Endothelial cell (in vitro differentiated cells): ENCODE measurements at places on chromosomes 7 and 10. TPM values are rescaled to one million over a fixed set of nuclear protein-coding genes. Genes with fewer than 3 reads are reported as not detected.
A peak's percentile ranks its signal among the peaks of the same experiment; 100 is the strongest.

DNA sequence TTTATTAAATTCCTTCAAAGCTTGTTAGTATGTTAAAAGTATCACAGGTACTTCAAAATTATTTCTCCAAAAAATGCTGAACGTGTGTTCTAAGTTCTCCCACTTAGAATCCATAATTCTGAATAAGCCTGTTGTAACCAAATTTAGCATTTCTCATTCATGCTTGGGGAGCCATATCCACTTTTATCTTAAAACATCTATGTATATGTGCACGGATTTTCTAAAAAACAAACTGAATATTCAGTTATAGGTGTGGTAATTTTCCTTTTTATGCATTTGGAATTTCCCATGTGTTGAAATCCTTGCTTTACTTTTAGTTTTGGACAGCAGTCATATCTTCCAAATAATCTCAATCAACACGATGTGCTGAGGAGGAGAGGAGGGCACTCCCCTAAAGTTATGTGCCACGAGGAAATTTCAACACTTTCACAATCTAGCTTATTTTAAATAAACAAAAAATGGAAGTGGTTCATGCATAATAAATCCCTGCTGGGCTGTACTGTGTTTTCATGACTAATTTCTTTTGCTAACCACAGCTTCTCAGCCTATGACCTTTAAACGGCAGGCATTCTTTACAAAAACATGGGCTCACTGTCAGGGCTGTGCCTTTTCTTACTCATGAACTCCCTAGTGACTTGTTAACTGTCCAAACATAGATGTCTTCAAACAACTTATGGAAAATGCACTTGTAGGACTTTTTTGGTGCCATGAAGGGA is 380.3 kb upstream of the SEMA3C start:
- peaks cover 6% of the 10 kb centered on the region for H3K4me1 ChIP-seq
- H3K4me3 ChIP-seq = no peak overlapping the region
- no peak overlapping the region for H3K27ac ChIP-seq
- no peaks in the 10 kb centered on the region for H3K36me3 ChIP-seq
- DNase-seq = no peak
- H3K27me3 ChIP-seq = no peaks in the 10 kb centered on the region

- no peaks in the 10 kb centered on the region for H3K27me3 ChIP-seq
These were observed 66.4 kb upstream of the SEC61G start for GRCh38 chr7:54825368-54825767.

- no peaks in the 10 kb centered on the region for H3K27me3 ChIP-seq
- H3K27ac ChIP-seq = no peak overlapping the region
- H3K4me1 ChIP-seq = no peaks in the 10 kb centered on the region
- H3K4me3 ChIP-seq = no peak overlapping the region
- DNase-seq = no peak
- H3K36me3 ChIP-seq = no peaks in the 10 kb centered on the region
These were observed 381.1 kb upstream of the SEMA3D start for GRCh38 chr7:85567983-85568382.

GRCh38 chr7:83546586-83546985 is 102.4 kb downstream of the SEMA3E start:
- H3K27ac ChIP-seq = no peak overlapping the region
- H3K27me3 ChIP-seq = no peaks in the 10 kb centered on the region

DNA sequence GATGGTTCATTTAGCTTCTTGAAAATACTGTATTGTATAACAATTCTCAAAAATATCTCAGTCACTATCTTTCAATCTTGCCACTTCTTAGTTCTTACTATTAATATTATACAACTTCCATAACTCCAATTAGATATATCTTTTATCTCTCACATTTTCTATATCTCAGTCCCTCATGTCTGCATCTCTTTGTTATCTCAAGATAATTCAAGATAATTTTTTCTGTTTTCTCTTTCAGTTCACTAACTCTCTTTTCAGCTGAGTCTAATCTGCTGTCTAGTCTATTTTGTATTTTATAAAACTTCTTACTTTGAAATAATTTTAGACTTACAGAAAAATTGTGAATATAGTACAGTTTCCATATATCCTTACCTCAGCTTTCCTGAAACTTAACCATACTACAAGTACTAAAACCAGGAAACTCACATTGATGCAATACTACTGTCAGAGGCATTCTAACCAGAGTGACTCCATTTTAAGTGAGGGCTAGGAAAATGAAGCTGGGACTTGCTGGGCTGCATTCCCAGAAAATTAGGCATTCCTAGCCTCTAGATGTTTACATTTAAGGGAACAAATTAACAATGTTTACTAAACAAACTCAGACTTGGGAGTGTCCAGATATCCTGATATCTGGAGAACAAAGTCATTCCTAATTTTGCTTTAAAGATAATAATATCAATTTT is 38.4 kb downstream of the DNAJC1 start:
- H3K4me1 ChIP-seq = peaks cover 10% of the 10 kb centered on the region
- no peaks in the 10 kb centered on the region for H3K27me3 ChIP-seq
- no peaks in the 10 kb centered on the region for H3K36me3 ChIP-seq
- no peak for DNase-seq

DNA sequence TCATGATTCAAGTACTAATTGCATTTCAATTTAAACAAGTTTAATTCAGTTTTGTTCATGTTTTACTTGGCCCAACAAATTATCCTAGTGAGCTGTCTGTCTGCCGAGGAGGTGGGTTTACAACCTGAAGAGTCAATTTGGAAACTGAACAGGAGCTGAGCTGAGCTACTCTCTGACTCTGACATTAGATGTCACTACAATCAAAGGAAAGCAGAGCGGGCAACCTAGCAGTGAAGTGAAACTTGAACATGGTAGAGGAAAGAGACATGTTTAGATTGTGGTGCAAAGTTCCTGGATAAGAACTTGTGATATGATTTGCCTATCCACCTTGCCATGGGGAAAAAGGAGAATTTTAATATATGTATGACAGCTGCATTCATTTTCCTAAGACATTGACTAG is 9.6 kb upstream of the AGR3 start:
- H3K4me3 ChIP-seq = no peak overlapping the region
- H3K36me3 ChIP-seq = no peaks in the 10 kb centered on the region
- H3K27ac ChIP-seq = no peak overlapping the region
- peak; percentile 37 for DNase-seq

DNA sequence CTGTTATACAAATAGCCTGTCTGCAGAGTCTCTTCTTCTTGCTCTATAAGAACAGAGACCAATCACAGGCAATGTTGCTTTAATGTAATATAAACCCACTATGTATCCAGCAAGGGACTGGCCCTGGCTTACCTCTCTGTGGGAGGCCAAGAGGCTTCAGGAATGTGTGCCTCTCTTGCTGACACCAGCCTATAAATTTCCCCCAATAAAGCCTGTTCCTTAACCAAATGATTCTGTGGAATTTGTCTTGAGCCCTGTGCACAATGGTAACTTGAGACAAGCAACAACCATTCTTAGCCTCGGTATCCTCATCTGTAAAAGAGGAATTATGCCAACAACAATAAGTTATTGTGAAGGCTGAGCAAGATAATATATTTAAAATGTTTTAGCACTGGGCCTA is 563.7 kb downstream of the GRM8 start:
- H3K27ac ChIP-seq = no peak overlapping the region
- H3K27me3 ChIP-seq = peaks cover 2% of the 10 kb centered on the region
- no peak for DNase-seq
- H3K4me1 ChIP-seq = no peaks in the 10 kb centered on the region

DNA sequence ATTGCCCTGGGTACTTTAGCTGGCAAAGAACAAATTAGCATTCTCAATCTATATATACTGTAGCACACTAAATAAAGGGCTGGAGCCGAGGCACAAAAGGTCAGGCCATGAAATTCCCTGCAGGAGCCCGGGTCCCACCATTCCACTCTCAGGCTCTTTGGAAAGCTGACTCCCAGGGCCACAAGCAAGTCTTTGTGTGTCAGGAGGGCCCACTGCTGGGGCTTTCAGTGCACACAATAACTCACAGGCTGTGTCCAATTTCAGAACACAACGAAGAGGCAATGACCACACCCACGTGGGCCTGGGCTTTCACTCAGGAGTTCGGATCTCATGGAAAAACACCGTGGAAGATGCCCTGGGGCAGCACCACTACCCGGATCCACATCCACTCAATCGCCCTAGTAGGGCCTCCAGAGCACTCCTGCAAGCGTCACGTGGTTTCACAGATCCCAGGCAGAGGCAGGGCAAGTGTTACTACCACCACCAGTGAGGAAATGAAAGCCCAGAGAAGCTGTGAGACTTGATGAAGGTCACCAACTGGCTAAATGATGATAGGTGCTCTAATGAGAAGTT is 60.3 kb downstream of the COBL start:
- H3K36me3 ChIP-seq = no peaks in the 10 kb centered on the region
- no peaks in the 10 kb centered on the region for H3K4me1 ChIP-seq
- H3K4me3 ChIP-seq = no peak overlapping the region
- DNase-seq = no peak
- no peak overlapping the region for H3K27ac ChIP-seq

- no peak for DNase-seq
- H3K4me1 ChIP-seq = no peaks in the 10 kb centered on the region
- no peaks in the 10 kb centered on the region for H3K36me3 ChIP-seq
- no peak overlapping the region for H3K27ac ChIP-seq
- H3K27me3 ChIP-seq = no peaks in the 10 kb centered on the region
These were observed 88.6 kb downstream of the VWDE start for GRCh38 chr7:12315049-12315448.

The ADAM12 gene
- total RNA-seq = 9.0 TPM

DNA sequence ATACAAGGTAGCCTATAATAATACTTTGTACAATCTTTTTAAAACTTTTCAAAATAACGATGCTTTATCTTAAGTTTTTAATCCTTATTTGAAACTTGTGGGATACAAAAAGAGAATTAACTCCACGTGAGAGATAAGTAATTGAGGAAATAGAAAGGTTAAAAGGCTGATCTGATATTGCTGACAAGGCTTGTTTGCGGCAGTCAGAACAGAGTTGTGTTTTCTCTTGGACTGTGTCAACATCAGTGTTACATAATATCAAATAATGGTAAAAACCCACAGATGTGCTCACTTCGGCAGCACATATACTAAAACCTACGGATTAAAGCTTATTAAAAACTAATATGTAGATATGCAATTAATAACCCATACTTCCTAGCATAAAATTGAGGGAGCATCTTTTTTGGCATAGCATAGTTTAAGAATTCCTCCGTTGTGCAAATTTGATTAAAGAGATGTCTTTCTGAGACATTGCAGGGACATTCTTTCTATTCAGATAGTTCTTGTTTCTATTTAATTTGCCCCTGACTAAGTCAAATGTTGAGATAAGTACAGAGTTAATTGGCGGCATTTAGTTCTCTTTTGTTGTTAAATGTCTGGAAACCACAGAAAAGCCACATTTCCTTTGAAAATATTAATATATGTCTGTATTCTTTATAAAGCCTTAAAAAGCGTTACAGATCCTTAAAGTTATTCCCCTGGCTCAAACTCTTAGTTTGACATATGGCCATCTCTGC is 63.3 kb downstream of the FAM185A start:
- no peak overlapping the region for H3K4me3 ChIP-seq
- no peaks in the 10 kb centered on the region for H3K4me1 ChIP-seq
- DNase-seq = no peak
- H3K27me3 ChIP-seq = peaks cover 2% of the 10 kb centered on the region

DNA sequence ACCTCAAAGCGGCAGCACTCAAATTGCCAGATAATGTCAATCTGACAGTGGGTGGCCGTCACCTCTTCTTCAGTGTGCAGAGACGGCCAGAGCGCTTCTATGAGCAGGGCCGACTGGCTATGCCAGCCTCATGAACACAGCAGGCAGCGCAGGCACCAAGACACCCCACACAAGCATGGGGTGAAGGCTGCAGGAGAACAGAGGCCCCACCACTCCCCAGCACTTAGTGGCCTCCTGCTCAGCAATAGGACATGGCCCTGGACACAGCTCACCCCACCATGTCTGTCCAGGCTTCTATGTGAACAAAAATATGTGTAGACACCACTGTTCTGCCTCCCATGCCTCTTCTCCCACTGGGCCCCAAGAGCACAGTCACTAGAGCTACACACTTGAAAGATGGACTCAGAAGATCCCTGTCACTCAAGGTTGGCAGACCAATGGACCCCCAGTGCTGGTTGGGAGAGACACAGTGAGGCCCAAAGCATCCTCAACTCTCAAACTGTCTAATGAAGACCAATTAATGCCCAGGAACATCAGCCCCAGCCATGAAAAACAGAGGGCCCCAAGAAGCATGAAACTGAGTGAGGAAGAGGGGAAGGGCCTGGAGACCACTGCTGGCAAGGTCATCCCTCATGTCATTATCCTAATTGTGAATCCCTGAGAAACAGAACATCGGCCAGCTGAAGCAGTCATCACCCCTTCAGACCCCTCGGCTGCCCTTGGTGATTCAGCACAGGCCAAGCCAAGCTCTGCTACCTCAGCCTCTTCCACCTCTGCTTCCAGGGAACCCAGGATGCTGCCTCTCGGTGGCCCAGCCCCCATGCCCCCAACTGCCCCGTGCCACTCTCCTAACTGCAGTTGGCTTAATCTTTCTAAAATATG is 77.7 kb downstream of the GRID1 start:
- no peak overlapping the region for H3K4me3 ChIP-seq
- DNase-seq = no peak
- no peaks in the 10 kb centered on the region for H3K36me3 ChIP-seq

The PAX4 gene
- 0.33 TPM for total RNA-seq
